Activated CD8-positive, alpha-beta memory T cell treated with anti-CD3 and anti-CD28 coated beads for 1 hour (primary cell): ENCODE measurements at places on chromosomes 13 and 19.

DNA sequence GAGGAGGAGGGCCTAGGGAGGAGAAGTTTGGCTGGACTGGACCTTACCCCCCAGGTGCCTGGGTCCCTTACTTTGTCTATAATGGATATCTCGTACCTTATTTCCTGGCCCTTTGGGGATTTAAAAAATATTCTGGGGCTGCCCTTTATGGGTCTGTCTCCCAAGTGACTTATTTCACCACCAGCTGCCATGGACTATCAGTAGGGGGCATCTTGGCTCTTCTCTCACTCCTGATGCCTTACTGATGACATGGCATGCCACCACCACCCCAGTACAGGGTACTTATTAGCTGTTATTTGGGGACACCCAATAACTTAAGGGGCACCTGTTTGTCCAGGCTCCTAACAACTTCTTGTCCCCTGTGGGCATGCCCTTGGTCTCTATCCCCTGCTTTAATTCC, 38.0 kb downstream of the NFIX start:
- DNase-seq: no peak

GRCh38 chr13:43785650-43786471, 911 bp downstream of the ENOX1 start:
- no peak for DNase-seq

DNA sequence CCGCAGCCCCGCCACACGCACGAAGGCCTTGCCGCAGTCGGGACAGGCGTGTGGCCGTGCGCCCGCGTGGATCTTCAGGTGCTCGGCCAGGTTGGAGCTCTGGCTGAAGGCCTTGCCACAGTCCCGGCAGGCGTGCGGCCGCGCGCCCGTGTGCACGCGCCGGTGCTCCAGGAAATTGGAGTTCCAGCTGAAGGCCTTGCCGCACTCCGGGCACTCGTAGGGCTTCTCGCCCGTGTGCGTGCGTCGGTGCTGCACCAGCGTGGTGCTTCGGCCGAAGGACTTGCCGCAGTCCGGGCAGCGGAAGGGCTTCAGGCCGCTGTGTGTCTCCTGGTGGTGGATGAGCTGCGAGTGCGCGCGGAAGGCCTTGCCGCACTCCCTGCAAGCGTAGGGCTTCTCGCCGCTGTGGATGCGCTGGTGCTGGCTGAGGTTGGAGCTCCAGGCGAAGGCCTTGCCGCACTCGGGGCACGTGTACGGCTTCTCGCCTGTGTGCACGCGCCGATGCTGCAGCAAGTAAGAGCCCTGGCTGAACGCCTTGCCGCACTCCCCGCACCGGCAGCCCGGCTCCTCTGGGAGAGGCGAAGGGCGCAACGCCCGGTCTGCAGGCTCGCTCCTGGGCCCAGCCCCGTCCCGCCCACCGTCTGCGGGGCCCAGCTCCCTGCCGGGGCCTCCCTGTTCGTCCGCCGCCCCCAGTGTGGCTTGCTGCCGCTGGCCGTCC, 3.6 kb upstream of the A1BG start:
- no peak for DNase-seq

DNA sequence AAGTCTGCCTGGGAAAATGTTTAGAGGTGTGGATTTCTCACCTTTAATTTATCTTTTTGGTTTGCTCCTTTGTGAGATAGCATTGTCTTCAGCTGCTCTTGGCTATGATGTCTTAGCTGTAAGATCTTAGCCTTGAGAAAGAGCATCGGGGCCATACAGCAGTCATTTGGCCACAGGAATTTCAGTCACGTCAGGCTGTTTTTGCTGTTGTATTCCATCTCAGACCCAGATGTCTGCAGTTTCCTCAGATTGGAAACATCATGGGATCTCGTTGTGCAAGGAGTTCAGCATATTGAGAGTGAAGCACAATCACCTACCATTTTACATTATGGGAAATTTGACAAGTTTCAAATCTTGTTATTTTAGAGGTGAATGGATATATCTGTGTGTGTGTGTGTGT, 89.3 kb upstream of the C1QTNF9B start:
- DNase-seq: no peak

DNA sequence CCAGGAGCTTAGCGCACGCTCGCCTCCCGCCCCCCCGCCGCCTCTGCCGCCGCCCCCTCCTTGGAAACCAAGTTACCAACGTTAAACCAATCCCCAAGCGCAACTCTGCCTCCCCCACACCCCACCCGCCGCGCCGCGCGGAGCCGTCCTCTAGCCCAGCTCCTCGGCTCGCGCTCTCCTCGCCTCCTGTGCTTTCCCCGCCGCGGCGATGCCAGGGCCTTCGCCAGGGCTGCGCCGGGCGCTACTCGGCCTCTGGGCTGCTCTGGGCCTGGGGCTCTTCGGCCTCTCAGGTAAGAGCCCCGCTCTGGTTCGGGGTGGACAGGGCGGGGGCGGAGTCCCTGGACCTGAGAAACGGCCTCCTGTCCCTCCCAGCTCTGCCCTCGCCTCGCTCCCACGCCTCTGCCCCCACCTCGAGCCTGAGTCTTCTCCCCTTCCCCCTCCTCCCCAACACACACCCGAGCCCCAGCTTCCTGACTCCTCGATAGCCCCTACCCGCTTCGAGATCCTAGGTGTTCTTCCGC, at the start of gene ICAM5:
ICAM5 (plus strand) TSS at position 117 of the 521 bp plus-strand sequence; CDS start at position 209, 92 bp downstream.
- no peak for DNase-seq

DNA sequence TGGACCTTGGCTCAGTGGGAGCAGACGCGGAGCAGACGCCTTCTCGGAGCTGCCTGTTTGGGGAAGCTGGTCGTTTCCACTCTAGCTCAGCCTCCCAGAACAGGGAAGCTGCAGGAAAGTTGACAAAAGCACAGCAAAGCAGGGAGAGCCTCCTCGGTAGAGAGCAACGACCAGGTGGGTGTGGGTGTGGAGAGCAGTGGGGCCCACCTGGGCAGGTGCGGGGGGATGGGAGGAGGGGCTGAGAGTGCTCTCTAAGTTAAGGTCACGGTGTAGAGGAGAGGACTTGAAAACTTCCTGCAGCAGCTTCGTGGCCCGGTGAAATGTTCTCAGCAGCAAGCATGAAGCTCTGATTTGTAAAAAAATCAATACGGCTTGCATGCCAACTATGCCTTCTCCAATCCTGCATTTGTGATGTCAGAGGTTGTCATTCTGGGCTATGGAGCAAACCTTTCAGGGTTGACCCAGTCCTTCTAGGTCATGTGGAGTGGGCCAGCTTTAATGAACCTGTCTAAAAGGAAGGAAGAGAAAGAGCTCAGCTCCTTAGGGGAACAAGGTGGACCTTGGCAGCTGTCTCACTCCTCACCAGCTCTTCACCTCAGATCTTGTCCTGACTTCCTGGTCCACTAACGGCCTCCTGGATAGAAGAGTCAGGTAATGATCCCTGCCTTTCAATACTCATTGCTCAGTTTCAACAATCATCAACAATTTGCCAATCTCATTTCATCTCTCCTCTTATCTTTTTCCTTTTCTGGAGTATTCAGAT, 85.8 kb upstream of the UBL3 start:
- no peak for DNase-seq

GRCh38 chr19:435707-436412, 25.0 kb downstream of the SHC2 start:
- DNase-seq: no peak

- DNase-seq: no peak
Observed at GRCh38 chr13:34513526-34513925, 428.5 kb upstream of the NBEA start.

GRCh38 chr13:76958841-76959432, 10.6 kb downstream of the ACOD1 start:
- no peak for DNase-seq

GRCh38 chr19:2294687-2295335, 12.8 kb upstream of the PEAK3 start:
- no peak for DNase-seq

- DNase-seq: no peak
Observed at GRCh38 chr13:60482012-60482411, 85.0 kb downstream of the TDRD3 start.

DNA sequence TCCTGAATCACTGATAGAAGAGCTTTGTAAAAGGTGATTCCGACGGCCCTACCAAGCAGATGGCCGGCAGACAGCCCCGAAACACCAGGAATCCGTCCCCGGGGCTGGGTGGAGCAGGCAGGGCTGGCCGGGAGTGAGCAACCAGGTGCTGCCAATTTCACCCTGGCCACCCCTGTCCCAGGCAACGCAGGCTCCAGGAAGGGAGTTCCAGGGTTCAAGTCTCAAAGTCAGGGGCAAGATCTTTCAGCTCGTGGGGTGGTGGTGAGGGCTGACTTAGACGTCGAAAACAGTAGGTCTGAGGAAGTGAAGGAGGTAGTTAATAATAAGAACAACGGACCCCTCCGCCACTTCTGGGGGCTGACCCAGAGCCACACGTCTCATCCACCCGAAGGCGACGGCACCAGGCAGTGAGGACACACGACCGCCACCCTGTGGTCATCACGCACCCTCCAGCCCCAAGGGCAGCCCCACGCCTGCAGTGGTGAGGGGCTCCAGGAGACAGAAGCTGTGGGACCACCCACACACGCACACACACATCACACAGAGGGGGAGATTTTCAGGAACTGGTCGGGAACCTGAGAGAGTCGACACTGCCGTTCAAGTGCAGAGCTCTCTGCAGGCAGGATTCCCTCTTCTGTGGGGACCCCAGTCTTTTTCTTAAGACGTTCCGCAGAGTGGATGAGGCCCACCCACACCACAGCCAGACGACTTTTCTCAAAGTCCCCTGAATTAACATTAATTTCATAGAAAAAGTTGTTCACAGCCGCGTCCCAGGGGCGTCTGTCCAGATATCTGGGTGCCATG, 67.2 kb downstream of the SPACA7 start:
- DNase-seq: no peak

GRCh38 chr13:112136095-112136494, 69.1 kb downstream of the SOX1 start:
- no peak for DNase-seq

DNA sequence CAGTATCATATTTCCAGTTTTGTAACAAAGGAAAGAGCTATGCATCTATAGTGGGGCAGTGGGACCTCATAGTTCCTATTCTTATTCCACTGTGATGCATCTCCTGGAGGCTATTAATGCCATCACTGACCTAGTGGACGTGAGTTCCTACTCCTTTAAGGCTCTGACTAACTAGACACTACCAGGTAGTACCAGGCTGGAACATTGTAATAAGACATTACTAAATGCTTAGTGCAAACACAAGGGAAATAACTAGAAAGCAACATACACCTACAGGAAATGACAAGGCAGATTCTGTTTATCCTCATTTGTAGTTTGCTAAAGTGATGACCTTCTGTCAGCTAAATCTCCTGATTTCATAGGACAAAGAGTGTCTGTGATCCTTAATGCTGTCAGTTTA, 192.5 kb downstream of the POSTN start:
- no peak for DNase-seq
